Thymus (tissue), 14 donors: ENCODE measurements at places on chromosomes 1 and 21.

DNA sequence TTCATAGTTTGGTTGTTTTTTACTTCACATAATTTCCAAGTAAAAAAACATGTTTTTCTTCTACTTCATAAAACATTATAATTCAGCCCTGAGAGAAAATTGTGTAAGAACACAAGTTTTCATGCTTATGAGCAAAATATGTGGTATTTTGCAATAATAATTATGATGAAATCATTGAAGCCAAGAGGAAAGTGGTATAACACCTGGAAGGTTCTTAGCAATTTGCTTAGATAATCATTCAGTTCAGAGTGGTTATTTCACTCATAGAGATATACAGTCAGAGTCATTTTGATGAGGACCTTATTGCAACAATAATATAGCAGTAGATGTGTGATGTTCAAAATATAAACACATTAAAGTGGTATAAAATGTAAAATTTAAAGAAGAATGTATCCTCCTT is 94.5 kb downstream of the PLPPR4 start:
- DNase-seq = no peak

DNA sequence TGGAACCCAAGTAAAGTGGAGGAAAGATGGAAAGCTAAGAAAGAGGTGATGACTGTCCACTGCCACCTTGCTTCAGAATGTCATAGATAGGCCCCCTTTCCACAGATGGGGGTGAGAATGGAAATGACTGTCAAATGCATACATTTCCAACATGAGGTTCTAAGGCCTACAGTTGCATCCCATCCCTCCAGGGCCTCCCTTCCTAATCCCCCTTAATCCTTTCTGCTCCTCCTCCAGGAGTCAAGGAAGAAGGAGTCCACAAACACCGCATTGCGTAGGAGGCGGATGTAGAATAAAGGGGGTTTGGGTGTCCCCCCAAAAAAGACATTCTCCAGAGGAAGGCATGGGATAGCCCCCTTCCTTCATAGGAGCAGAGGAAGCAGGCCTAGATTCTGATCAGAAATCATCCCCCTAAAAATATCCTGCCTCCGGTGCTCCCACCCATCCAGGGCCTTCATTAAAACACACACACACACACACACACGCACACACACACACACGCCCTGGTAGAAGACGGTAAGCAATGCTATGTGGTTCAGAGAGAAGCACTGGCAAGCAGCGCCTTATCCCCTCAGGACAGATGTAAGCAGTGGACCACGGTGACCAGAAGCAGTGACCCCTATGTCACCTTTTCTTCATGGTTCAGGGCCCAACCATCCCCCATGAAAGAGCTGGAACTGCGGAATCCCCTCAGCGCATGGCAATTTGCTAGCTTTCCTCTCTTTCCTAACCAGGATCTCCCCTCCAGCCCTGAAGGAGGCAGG is 2.0 kb downstream of the SV2A start:
- no peak for DNase-seq

GRCh38 chr1:167601442-167602383 is 28.3 kb upstream of the RCSD1 start:
- DNase-seq = no peak

DNA sequence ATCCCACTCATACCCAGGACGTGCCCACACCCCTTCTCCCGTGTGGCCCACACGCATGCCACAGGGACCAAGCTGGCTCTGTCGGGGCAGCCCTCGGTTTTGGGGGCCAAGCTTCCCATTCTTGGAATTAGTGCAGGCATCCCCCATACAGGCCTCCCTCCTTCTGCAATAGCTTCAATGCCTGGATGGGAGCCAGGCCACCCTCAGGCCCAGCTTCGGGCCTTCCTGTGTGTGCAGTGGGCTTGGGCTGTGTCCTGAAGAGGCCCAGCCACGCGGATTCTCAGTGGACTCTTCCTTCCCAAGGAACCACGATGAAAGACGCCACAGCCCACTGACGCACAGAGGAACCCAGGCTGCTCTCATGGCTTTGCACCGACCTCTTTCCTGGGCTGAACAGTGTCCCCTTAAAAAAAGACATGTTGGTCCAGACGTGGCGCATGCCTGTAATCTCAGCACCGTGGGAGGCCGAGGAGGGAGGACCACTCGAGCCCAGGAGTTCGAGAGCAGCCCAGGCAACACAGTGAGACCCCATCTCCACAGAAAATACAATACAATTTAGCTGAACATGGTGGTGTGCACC is 3.4 kb downstream of the KRTAP10-11 start:
- DNase-seq = no peak
